ENCODE measurements at places on chromosomes 2 and 18. TPM values are rescaled to one million over a fixed set of nuclear protein-coding genes. Genes with fewer than 3 reads are reported as not detected.

M1AP gene
- total RNA-seq = not detected

DNA sequence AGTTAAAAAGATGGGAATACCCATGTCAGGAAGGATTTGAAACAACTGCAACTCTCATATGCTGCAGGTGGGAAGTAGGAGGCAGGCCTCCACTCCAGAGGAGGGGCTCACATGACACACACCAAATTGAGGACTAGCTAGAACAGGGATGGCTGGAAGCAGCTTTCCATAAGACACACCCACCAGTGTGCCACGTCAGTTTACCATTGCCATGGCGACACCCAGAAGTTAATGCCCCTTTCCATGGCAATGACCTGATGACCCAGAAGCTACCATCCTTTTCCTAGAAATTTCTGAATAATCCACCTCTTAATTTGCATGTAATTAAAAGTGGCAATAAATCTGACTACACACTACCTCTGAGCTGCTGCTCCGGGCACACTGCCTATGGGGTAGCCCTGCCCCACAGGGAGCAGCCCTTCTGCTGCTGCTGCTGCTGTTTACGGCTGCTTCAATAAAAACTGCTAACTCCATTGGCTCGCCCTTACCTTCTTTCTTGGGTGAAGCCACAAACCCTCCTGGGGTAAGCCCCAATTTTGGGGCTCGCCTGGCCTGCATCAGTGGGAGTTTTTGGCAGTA, 89.4 kb downstream of the RRM2 start:
- H3K4me3 ChIP-seq = no peak overlapping the region
- peaks cover 3% of the 10 kb centered on the region for H3K36me3 ChIP-seq
- peaks cover 1% of the 10 kb centered on the region for H3K4me1 ChIP-seq
- no peaks in the 10 kb centered on the region for H3K27me3 ChIP-seq
- DNase-seq = no peak

- no peaks in the 10 kb centered on the region for H3K4me1 ChIP-seq
- H3K27ac ChIP-seq = no peak overlapping the region
- no peaks in the 10 kb centered on the region for H3K27me3 ChIP-seq
- no peak overlapping the region for H3K4me3 ChIP-seq
- DNase-seq = no peak
These were observed 312.3 kb upstream of the PIK3C3 start for GRCh38 chr18:41642756-41643155.

DNA sequence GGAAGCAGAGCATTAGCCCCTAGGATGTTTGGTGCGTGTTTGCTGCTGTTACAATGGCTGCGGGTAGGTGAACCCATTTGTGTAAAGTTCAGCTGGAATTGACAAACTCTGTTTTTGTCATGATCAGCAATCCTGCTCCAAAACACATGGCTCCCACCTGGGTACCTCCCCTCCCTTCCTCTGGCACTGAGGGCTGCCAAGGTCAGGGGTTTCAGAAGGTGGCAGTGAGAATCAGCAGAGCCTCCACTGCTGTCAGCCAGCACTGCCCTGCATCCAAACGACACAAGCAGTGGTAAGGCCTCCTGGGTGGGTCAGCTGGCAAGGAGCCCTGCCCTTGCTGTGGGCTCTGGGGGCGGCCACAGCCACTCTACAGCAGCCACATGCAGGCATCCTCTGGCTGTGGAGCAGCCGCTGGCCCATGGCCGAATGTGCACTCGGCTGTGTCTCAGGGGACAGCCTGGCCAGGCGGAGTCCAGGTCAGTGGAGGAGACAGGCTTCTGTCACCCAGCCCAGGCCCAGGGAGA, 32.8 kb upstream of the LDLRAD4 start:
- no peak overlapping the region for H3K4me3 ChIP-seq
- peaks cover 2% of the 10 kb centered on the region for H3K4me1 ChIP-seq
- no peak for DNase-seq
- peaks cover 31% of the 10 kb centered on the region for H3K27me3 ChIP-seq

RBMS1 gene
- 35.2 TPM for total RNA-seq

- H3K27me3 ChIP-seq = peaks cover 2% of the 10 kb centered on the region
- peaks cover 10% of the 10 kb centered on the region for H3K4me1 ChIP-seq
- no peaks in the 10 kb centered on the region for H3K36me3 ChIP-seq
- H3K27ac ChIP-seq = no peak overlapping the region
These were observed 53.1 kb downstream of the HS1BP3 start for GRCh38 chr2:20597860-20598183.

- H3K4me3 ChIP-seq = no peak overlapping the region
- peaks cover 6% of the 10 kb centered on the region for H3K36me3 ChIP-seq
- peak overlapping the region; percentile 49 for H3K27ac ChIP-seq
- peaks cover 6% of the 10 kb centered on the region for H3K4me1 ChIP-seq
- no peak for DNase-seq
These were observed 63.8 kb downstream of the TTC27 start for GRCh38 chr2:32691678-32692077.

DNA sequence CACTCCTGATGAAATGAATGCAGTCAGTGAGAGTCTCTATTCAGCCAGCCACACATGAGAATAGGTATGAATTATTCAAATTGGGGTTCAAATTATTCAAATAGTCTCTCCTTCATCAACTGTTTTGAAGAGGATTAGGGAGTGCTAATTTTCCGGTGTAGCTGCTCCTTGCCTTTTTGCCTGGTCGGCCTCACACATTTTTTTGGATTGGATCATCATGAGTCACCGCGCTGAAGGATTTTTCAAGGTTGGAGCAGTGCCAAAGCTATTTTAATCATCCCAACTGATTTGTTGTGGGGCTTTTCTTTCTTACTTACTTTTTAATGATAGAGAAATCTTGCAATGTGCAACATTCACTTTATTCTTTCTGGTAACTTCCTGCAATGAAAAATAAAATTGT, 2.4 kb upstream of the DTNA start:
- no peaks in the 10 kb centered on the region for H3K36me3 ChIP-seq
- no peak for DNase-seq
- H3K27me3 ChIP-seq = no peaks in the 10 kb centered on the region
- H3K4me1 ChIP-seq = peaks cover 1% of the 10 kb centered on the region
- no peak overlapping the region for H3K27ac ChIP-seq
- no peak overlapping the region for H3K4me3 ChIP-seq

- H3K4me1 ChIP-seq = no peaks in the 10 kb centered on the region
- H3K27me3 ChIP-seq = no peaks in the 10 kb centered on the region
- no peak overlapping the region for H3K4me3 ChIP-seq
These were observed 226.7 kb downstream of the ARHGAP15 start for GRCh38 chr2:143355870-143356269.

DNA sequence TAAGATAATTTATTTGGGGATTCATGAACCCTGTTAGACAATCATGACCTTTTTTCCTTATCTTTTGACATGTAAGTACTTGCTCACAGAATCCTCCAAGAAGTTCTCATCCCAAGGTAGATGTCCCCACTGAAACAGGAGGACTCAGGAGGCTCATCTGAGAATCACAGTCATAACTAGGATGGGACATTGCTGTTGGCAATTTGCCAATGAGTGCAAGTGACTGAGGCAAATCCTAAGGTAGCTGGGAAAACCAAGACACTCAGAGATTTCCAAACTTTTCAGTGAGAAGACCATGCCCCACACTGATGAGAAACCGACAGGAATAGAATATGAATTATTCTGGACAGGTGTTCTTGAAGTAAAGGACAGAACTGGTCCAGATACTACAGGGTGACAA, 735.0 kb downstream of the TMEM182 start:
- H3K4me3 ChIP-seq = no peak overlapping the region
- no peaks in the 10 kb centered on the region for H3K27me3 ChIP-seq
- no peaks in the 10 kb centered on the region for H3K36me3 ChIP-seq

FAM117B gene
- 14.5 TPM for total RNA-seq

- H3K36me3 ChIP-seq = no peaks in the 10 kb centered on the region
- peaks cover 48% of the 10 kb centered on the region for H3K27me3 ChIP-seq
- no peak overlapping the region for H3K27ac ChIP-seq
These were observed 24.0 kb upstream of the LPIN1 start for GRCh38 chr2:11722292-11723060.

DNA sequence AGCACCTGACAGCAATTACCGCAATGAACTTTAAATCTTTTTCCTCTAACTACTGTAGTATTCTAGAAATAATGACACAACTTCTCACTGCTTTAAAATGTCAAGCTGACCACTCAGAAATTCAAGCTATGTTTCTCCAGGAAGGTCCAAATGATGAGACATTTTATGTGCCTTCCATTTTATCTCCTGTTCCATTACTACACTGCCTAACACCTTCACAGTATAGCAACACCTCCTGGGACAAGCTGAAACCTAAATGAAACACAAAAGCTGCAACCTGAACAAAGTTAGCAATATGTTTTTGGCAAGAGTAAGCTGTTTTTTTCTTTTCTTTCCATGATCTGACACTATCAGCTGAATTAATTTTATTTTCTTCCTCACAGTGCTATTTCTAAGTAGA, 81.9 kb downstream of the IKZF2 start:
- peaks cover 4% of the 10 kb centered on the region for H3K27me3 ChIP-seq
- H3K27ac ChIP-seq = no peak overlapping the region
- H3K4me3 ChIP-seq = no peak overlapping the region
- H3K36me3 ChIP-seq = no peaks in the 10 kb centered on the region

GRCh38 chr2:235129850-235130249, 178.0 kb downstream of the SH3BP4 start:
- H3K27me3 ChIP-seq = peaks cover 12% of the 10 kb centered on the region
- H3K4me1 ChIP-seq = no peaks in the 10 kb centered on the region
- DNase-seq = no peak
- H3K36me3 ChIP-seq = no peaks in the 10 kb centered on the region
- H3K27ac ChIP-seq = no peak overlapping the region
- H3K4me3 ChIP-seq = no peak overlapping the region

GRCh38 chr18:59198215-59198614, 21.7 kb upstream of the GRP start:
- DNase-seq = no peak
- no peaks in the 10 kb centered on the region for H3K36me3 ChIP-seq

DSG2 gene
- total RNA-seq = 0.33 TPM

All from activated CD4-positive, alpha-beta T cell treated with anti-CD3 and anti-CD28 coated beads, Interleukin-2, amount 10 ng/mL, durations not matched to agents 24 days and 14 days (primary cell).